ENCODE measurements at places on chromosomes 16 and 17. TPM values are rescaled to one million over a fixed set of nuclear protein-coding genes. Genes with fewer than 3 reads are reported as not detected.

- no peak for DNase-seq
These were observed 295.3 kb downstream of the SEC14L1 start for GRCh38 chr17:77436058-77436442.

- no peak for DNase-seq
These were observed 41.5 kb downstream of the ZFPM1 start for GRCh38 chr16:88494335-88495154.

DNA sequence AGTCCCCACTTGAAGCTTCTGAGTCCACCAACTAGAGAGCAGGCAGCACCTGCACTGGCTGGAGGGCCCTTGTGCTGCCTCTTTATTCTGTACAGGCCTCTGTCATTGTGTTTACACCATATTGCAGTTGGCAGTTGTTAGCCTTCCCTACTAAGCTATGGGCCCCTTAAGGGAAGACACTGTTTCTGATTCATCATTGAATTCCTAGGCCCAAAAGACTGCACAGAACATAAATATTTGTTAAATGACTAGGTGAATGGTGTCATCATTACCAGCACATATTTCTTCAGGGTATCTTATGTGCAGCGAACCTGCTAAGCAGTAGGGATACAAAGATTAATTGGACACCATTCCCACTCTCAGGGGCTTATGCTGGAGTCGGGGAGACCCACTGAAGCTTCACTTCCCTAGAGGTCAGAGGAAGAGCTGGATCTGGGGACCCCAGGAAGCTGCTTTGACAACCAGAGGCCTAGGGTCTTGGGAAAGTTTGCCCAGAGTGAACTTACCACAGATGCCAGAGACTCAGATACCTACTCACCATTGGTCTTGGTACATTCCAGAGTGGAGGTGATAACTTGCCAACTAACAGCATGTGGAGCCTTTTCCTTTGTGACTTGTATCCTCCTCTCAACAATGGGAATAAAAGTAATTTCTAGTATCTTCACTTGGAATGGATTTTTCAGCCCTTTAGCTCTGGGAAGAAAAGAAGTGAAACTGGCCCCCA, 28.7 kb upstream of the DDX52 start:
- no peak for DNase-seq

DNA sequence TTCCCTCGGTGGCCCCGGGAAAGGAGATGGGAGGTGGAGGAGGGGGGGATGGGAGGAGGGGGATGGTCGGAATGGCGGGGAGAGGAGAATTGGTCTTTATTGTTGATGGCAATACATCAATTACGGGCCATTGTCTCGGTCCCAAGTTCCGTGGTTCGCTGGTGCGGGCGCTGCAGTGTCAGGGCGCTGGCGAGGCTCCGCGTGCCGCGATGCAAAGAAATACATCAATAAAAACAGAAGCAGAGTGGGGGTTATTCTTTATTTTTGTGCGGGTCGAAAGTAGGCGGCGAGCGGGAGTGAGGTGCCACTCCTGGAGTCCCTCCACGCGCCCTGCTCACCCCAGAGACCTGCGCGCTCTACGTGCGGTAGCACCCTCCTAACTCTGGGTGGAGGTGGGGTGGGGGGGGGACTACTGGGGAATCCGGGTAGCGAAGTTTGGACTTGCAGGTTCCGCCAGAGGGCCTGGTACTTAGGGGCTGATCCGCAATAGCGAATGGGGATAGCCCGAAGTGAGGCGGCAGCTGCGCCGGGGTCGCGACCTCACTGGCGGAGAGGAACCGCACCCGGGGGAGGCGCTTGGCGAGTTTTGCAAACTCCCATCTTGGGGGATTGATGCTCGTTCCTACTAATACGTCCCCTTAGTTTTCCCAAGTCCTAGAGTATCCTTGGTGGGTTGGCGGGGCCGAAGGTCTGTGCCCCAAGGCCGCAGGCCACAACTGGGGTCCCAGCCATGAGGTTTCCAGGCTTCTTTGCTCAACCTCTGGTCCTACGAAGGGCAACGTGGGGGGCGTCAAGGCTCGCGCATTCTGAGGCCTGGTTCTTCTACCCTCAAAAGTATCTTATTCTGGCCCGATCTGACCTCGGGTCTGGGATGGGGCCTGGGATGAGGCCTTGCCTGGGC, 3.5 kb upstream of the SALL1 start:
- no peak for DNase-seq

DNA sequence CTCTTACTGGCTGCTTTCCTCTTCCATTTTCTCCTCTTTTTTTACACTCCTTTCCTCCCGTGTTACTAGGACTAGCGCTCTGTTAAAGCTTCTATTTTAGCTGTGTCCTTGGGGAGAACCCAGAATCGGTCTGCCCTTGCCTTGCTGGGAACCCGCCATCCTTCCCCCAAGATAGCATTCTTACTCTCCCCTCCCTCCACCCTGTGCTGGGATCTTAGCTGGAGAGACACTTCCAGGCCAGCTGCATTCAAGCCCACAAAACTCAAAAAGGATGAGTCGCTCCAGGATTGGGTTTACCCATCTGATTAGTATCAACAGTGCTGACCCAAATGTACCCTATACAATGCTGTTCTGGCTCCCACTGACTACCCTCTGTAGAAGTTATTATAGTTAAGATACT, 200.5 kb upstream of the ASIC2 start:
- no peak for DNase-seq

Gene RASD1
- 46.7 TPM for polyA plus RNA-seq
